ENCODE measurements at places on chromosomes 1 and 21.

DNA sequence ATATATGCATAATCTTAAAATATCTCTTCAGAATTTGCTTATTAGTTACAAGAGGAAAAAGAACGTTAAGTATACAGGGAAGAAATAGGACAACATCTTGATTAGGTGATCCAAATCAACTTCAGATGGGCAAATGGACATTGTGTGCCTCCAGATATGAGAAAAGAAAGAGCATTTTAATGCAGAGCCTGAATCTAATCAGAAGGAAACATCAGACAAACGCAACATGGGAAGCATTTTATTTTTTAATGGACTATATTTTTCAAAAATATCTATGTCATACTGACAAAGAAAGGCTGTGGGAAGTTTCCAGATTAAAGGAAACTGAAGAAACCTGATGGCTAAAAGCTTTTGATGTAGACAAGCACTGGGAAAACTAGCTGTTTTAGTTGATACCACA is 51.3 kb upstream of the HOOK1 start:
- no peak for DNase-seq

GRCh38 chr1:152968248-152968647 is 2.2 kb upstream of the SPRR4 start:
- DNase-seq: peak; percentile 26

DNA sequence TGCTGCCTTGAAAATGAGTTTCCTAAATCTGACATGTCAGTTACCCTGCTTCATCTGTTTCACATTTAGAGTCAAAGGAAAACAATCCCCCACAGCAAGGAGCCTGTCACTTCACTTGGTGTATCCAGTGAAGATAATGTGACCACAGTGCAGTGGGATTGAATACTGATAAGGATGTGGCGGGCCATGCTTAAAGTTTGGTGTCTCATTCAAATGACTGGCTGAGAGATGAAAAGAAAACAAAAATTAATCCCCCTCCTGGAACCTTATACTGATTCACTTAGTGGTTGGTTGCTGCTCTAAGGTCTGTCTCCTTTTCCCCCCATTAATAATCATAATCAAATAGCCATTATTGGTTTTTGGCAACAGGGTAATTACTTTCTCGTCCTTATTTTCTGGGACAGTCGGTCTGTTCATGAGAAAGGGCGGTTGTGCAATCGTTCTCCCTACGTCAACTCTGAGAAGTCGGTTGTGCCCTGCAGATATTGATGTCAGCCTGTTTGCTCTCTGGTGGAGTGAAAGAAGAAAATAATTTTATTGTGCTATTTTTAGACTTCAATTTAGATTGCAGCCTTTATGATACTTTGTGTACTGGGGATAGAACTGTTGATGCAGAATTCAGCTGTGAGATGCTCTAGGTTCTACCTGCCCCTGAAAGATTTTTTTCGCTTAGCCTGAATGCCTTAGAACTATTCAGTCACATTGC is 360.2 kb downstream of the DISC1 start:
- DNase-seq: no peak

- DNase-seq: peak; percentile 26
Observed at GRCh38 chr1:66291531-66291864, 242.5 kb upstream of the SGIP1 start.

GRCh38 chr1:176983731-176984130 is 180.8 kb downstream of the ASTN1 start:
- no peak for DNase-seq

DNA sequence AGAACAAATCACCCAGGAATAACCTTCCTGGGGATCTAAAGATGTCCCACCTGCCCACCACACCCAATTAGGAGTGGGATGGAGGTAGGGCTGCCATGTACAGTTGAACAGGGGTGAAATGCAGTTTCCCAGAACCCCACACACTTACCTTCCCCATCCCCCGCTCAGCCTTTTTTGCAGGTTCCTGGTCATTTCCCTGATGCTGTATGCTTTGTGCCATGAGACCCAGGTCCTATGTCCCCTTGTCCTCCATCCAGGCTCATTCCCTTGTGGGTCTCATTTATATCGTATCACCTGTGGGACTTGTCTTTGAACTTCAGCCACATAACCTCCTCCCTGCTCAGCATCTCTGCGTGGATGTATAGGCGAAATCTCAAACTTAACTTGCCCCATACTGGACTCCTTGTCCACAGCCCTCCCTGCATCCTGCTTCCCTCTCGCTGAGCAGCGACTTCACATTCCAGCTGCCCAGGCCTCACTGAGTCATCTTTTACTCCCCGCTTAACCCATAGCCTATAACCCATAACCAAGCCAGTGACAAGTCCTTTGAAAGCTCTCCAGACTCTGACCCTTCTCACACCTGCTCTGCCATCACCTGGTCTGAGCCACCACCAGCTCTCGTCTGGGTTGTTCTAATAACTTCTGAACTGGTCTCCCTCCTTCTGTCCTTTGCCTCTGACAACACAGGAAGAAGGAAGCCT is 4.7 kb downstream of the LDLRAD2 start:
- DNase-seq: no peak

Measured in suppressor macrophage (primary cell).